NCI-H2107 (cell line): ENCODE measurements at places on chromosomes 4 and X.

GRCh38 chr4:87342872-87343271 lies 20.2 kb upstream of the HSD17B13 start:
- DNase-seq, result no peak

- DNase-seq, result no peak
Measured at GRCh38 chrX:18992829-18993228, 8.9 kb upstream of the PHKA2 start.

DNA sequence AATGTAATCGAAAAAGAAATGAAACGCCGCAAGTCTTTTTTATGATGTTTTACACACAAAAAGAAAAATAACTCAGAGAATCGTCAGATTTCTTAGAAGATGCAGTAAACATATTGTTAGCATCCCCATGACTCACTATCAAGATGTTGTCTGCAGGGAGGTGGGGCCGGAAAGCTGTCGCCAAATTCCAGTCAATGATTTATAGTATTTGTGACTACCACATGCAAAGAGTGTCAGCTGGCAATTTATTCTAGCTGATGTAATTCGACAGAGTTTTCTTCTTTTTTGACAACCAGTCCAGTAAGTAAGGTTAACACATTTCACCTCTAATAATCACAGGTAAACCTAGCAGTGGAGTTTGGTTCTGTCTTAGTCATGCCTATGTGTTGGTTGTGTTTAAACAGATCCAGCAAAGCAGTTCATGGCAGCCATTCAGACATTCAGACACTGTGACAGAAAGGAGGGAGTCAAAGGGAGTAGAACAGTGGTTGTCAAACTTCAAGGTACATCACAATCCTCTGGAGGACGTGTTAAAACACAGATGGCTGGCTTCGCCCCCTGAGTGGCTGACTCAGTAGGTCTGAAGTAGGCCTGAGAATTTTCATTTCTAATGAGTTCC lies 19.8 kb upstream of the PPP1R2C start:
- DNase-seq, result no peak

- no peak for DNase-seq
Measured at GRCh38 chr4:159107203-159107925, 4.5 kb downstream of the RAPGEF2 start.

DNA sequence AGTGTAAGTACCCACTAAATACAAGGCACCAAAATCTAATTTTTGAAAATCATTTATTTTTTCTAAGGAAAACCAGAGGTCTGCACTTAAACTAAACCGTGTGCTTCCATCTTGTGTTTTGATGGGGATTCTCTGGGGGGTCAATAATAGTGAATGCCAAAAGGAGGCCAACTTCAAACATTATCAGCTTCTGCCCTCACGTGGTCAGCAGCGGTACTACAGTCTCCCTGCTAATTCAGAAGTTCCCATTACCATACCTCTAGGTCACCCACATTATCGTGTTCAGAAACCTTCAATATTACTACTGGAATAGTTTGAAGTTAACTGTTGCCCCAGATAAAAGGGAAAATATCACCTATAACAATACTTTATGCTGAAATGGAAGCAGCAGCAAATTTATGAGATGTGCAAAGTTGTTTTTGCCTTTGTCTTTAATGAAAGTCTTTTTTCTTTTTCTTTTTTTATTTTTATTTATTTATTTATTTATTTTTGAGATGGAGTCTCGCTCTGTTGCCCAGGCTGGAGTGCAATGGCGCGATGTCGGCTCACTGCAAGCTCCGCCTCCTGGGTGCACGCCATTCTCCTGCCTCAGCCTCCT lies 17.3 kb downstream of the CTPS2 start:
- no peak for DNase-seq

- no peak for DNase-seq
Measured at GRCh38 chrX:55484948-55485347, 4.7 kb downstream of the USP51 start.

DNA sequence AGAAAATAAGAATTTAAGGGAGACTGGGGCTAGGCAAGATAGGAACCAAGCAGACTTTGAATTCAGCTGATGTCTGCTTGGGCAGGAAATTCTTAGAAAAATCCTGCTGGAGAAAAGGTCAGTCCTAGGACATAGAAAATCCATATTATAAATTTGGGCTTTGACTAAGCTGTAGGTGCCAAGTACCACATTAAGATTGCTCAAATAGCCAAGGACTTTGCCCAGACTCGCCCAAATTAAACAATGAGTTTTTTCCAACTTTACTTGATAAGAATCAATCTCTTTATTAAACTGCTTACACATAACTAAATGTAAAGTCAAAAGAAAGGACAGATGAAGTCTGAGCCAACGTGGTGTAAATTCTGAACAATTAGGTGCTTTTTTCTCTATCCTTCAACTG lies 95.4 kb downstream of the FUNDC1 start:
- DNase-seq, result no peak

- DNase-seq, result no peak
Measured at GRCh38 chr4:21780148-21780547, 168.4 kb downstream of the KCNIP4 start.
